ENCODE measurements at places on chromosomes 16 and 17.

GRCh38 chr16:50083996-50084395 lies 18.2 kb downstream of the HEATR3 start:
- no peak overlapping the region for H3K27ac ChIP-seq
- DNase-seq, result no peak
- no peak overlapping the region for H3K4me3 ChIP-seq
- H3K36me3 ChIP-seq, result peaks cover 73% of the 10 kb centered on the region
- H3K27me3 ChIP-seq, result no peaks in the 10 kb centered on the region

GRCh38 chr16:89024546-89025060 lies 47.6 kb upstream of the CBFA2T3 start:
- H3K4me3 ChIP-seq, result no peak overlapping the region
- H3K4me1 ChIP-seq, result no peaks in the 10 kb centered on the region
- H3K36me3 ChIP-seq, result no peaks in the 10 kb centered on the region
- DNase-seq, result peak; percentile 21
- H3K27ac ChIP-seq, result no peak overlapping the region

GRCh38 chr17:50150354-50151040 lies at the start of gene PPP1R9B:
Gene PPP1R9B (minus strand): TSS chr17:50150677. CDS start chr17:50150513, 164 bp downstream.
- peaks cover 52% of the 10 kb centered on the region for H3K4me1 ChIP-seq
- H3K27ac ChIP-seq, result peak within 1 kb of the TSS; percentile 82
- peak within 1 kb of the TSS; percentile 84 for H3K4me3 ChIP-seq
- DNase-seq, result no peak
- no peaks in the 10 kb centered on the region for H3K36me3 ChIP-seq

DNA sequence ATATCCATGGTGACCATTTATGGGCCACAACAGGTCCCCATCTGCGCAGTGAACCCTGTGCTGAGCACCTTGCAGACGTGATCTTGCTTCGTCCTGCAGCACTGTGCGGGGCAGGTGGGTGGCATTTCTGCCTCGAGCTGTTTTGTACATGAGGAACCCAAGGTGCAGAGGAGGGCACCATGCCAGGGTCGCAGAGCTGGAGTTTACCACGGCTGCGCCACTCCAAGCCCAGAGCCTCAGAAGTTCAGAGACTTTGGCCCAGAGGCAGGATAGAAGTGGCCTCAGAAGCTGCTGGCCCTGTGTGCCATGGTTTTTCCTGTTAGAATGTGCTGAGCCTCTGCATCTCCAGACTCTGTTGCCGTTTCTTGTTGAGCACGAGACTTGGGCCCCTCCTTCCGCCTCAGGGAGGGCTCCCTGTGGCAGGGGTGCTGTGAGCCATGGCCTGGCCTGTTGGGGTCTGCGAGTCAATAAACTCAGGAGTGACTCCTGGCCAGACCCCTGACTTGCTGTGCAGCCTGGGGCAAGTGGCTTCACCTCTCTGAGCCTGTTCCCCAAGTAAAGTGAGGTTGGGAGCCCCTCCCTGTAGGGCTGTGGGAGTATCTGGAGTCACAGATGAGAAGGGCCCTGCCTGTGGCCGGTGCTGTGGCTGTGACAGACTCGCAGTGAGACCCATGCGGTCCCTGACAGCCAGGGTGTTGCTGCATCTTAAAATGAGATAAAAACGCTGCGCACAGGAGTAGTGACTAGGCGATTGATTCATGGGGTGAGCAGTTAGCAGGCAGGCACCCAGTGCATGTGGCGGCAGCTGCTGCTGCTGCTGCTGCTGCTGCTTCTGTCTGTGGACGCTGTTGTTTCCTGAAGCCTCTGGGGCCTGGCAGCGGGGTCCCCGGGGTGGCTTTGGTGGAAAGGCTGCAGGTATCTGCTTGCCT lies 11.8 kb downstream of the MAP2K3 start:
- no peaks in the 10 kb centered on the region for H3K4me1 ChIP-seq
- no peak overlapping the region for H3K27ac ChIP-seq
- H3K4me3 ChIP-seq, result no peak overlapping the region
- no peaks in the 10 kb centered on the region for H3K27me3 ChIP-seq
- peaks cover 32% of the 10 kb centered on the region for H3K36me3 ChIP-seq
- peak; percentile 64 for DNase-seq

DNA sequence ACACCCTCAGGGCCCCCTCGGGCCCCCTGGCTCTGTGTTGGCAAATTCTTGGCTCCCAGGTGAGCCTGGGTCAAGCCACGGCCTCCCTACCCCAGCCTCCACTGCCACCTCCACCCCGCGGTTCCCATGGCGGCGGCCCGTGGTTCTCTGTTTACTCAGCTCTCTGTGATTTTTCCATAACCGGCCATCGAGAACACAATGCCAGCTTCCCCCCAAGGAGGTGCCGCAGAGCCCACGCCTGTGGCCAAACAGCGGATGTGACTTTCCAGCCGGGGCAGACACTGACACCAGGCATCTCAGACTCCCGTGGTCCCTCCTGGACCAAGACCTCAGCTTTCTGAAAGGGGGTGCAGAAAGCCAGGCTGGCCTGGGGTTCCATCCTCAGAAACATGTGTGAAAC lies 21.6 kb upstream of the ATP2A3 start:
- H3K27me3 ChIP-seq, result no peaks in the 10 kb centered on the region
- no peaks in the 10 kb centered on the region for H3K36me3 ChIP-seq
- H3K27ac ChIP-seq, result peak overlapping the region; percentile 11
- no peak overlapping the region for H3K4me3 ChIP-seq

DNA sequence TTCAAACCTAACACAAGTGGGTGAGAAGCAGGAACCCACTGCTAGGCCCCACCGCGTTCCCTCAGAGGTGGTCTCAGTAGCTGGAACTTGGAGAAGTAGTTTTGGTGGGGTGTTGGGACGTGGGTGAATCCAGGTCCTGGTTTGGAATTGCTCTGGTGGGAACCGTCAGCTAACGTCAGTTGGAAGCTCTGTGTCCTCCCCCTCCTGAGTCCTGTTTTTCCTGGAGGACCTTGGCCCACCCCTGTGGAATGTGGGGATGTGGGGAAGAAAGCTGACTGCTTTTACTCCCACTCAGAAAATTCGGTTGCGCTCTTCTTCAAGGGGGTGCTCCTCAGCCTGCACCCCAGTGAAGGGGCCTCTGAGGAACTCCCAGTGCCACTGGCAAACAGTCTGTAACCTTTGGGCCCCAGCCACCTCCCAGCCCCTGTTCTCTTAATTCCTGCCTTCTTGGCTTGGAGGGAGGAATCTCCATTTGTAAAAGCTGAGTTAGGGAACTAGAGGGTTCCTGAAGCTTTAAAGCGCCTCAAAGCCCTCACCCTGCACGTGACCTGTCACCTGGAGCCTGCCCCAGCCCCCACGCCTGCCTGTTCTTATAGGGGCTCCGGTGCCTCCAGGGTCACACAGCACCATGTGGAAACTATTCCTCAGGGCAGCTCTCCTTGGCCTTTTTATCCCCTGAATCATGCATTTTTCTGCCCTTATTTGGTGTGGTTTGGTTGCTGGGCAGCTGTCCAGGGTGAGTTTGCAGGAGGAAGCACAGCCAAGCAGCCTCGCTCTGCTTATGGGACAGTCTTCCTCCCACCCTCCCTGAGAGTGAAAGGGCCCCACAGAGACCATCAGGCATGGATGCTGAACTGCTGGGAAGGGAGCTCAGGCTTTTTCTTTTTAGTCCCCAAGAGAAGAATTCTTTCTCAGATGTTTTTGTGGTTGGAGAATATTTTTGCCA lies 16.2 kb upstream of the NAGLU start:
- H3K4me3 ChIP-seq, result no peak overlapping the region
- H3K27me3 ChIP-seq, result no peaks in the 10 kb centered on the region
- peaks cover 70% of the 10 kb centered on the region for H3K4me1 ChIP-seq
- peaks cover 17% of the 10 kb centered on the region for H3K36me3 ChIP-seq
- H3K27ac ChIP-seq, result peak overlapping the region; percentile 81

DNA sequence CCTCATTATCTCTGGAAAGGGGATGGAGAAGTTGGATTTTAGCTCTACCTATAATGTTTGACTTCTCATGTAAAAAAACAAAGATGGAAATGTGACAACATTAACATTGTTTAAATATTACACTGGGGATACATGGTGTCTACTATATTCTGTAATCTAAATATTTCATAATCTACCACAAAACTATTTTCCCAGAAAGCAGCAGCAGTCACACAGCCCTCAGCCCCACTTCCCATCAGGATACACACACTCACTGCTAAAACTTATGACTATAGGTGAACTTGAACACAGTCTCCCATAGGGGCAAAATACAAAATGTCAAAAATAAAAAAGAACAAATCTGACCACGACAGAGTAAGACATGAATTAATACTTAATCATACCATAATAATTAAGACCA lies 95.7 kb downstream of the KANSL1 start:
- no peak overlapping the region for H3K27ac ChIP-seq
- H3K36me3 ChIP-seq, result peaks cover 16% of the 10 kb centered on the region
- H3K27me3 ChIP-seq, result no peaks in the 10 kb centered on the region
- no peak overlapping the region for H3K4me3 ChIP-seq
- H3K4me1 ChIP-seq, result peaks cover 42% of the 10 kb centered on the region
- DNase-seq, result no peak

DNA sequence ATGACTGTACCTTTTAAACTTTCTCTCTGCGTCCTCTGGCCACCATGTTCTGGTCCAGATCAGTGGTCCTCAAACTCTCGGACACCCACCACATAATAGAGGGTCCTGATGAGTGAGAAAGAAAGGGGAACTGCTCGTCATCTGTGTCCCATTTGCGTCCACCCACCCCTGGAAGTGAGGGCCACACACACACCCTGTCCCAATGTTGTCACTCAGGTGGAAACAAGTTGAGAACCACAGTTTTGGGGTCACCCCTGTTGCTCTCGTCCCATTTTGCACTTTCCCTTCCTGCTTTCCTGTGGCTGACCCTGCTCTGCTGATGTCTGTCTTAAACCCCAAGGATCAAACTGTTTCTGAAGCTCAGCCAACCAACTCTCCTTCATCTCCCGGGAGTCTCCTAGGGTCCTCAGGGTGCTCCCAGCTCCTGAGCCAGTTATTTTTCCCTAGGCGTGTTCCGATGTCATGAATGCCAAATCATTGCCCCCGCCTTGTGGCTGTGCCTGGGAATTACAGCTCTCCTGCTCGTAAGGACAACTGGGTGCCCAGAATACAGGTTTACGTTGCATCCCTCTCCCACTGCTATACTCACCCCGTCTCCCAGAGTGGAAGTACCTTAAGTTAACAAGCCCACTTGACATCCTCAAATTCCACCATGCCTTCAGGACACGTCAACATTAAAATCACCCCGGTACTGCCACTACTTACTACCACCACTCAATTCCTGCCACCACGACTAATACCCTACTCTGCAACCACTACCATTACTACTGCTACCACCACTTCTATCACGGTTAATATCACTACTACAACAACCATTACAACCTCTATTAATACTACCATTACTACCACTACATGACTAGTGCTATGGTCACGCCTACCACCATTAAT lies 26.0 kb upstream of the HNF1B start:
- H3K27me3 ChIP-seq, result no peaks in the 10 kb centered on the region
- no peak overlapping the region for H3K4me3 ChIP-seq
- H3K36me3 ChIP-seq, result no peaks in the 10 kb centered on the region
- DNase-seq, result peak; percentile 80

DNA sequence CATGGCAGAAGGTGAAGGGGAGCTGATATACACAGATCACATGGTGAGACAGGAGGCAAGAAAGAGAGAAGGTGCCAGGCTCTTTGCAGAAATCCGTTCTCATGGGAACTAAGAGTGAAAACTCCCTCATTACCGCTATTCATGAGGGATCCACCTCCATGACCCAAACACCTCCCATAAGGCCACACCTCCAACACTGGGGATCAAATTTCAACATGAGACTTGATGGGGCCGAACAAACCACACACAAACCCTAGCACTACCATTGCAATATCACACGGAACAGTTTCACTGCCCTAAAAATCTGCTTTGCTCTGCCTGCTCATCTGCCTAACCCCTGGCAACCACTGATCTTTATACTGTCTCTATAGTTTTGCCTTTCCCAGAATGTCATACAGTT lies 34.8 kb downstream of the C17orf67 start:
- DNase-seq, result no peak
- no peak overlapping the region for H3K27ac ChIP-seq
- no peak overlapping the region for H3K4me3 ChIP-seq
- no peaks in the 10 kb centered on the region for H3K36me3 ChIP-seq

DNA sequence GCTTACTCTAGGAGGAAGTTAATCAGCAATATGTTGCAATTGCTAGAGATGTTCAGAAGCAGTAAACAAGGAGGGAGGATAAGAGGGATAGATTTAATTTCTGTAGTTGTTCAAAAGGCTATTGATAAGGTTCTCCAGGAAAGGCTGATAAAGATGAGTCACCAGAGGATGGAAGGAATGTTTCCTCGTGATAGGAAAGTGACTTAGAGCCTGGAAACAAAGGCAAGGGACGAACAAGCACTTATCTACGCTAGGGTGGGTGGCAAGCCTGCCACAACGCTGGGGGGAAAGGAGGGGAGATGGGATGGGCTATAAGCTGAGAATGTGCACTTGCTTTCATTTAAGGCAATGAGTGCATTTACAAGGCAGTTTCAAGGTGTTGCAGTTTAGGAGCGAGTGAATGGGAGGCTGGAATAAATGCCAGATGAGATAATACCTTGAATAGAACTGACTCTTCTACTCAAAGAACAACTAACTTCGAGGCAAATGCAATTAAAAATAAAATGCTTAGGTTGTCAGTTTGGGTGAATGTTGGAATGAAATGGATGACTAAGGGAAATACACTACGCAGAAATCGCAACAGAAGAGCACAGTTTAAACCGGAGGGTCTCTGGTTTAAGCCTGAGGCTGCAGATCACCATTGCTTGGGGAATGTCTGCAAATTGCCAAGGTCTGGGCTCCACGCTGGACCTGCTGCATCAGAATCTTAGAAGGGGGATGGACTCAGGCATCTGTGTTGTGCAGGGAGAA lies 76.0 kb upstream of the RBBP6 start:
- H3K4me1 ChIP-seq, result no peaks in the 10 kb centered on the region
- H3K4me3 ChIP-seq, result no peak overlapping the region
- H3K27me3 ChIP-seq, result peaks cover 7% of the 10 kb centered on the region
- no peak for DNase-seq

DNA sequence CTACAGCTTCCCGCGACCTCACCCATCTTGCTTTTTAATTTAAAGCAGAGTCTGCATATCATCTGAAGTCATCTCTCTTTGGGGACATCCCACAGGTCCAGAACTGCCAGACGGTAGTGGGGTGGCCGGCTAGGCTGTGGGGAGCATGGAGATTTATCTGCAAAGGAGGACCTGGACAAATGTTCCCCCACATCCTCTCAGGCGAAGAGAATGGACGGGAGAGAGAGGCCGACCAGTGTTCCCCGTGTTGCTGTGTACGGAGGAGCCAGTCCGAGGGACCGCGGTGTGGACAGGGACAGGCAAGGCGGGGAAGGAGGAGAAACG lies 665 bp upstream of the MT1M start:
- H3K27ac ChIP-seq, result peak overlapping the region; percentile 83
- peaks cover 8% of the 10 kb centered on the region for H3K4me1 ChIP-seq
- DNase-seq, result no peak
- H3K4me3 ChIP-seq, result peak overlapping the region; percentile 46
- peaks cover 22% of the 10 kb centered on the region for H3K27me3 ChIP-seq

DNA sequence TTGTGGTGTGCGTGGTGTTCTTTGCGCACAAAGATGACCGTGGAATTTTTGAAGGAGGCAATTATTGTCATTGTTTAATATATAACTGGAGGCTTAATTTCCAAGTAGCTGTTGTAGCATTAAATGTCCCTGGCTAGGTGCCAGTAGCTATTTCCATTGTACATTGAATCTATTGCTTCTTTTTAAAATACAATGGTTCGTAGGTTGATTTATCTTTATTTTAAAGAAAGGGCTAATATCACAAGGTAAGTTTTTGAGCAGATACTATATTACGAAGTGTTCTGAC lies 127.1 kb downstream of the RPTOR start:
- H3K4me3 ChIP-seq, result no peak overlapping the region
- no peaks in the 10 kb centered on the region for H3K27me3 ChIP-seq
- peak overlapping the region; percentile 1 for H3K27ac ChIP-seq
- H3K4me1 ChIP-seq, result peaks cover 19% of the 10 kb centered on the region
- no peaks in the 10 kb centered on the region for H3K36me3 ChIP-seq
- no peak for DNase-seq

- no peak for DNase-seq
- H3K36me3 ChIP-seq, result no peaks in the 10 kb centered on the region
- H3K4me3 ChIP-seq, result no peak overlapping the region
Measured at GRCh38 chr17:61388561-61389356, 10.9 kb upstream of the TBX2 start.

All from upper lobe of right lung (tissue), 1 donor.